Retina (tissue), 1 donor: ENCODE measurements at places on chromosomes 4 and X.

GRCh38 chrX:42119076-42119475, 195.7 kb upstream of the CASK start:
- DNase-seq, result no peak

DNA sequence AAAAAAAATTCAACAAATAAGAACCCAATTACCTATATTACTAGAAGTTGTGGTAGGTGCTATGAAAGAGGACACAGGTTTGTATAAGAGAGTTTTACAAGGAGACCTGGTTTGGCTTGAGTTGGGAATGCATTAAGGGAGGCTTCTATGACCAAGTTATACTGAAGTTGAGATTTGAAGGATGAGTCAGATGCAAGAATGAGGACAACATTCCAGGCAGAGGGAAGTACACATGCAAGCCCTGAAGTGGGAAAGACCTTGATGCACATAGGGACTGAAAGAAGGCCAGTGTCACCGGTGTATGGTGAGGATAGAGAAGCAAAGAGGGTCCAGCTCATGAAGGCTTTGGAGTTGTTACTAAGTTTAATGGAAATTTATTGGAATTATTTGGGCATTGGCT, 52.2 kb downstream of the ANK2 start:
- DNase-seq, result no peak

- no peak for DNase-seq
These were observed 179.7 kb upstream of the TET2 start for GRCh38 chr4:104967034-104967401.

DNA sequence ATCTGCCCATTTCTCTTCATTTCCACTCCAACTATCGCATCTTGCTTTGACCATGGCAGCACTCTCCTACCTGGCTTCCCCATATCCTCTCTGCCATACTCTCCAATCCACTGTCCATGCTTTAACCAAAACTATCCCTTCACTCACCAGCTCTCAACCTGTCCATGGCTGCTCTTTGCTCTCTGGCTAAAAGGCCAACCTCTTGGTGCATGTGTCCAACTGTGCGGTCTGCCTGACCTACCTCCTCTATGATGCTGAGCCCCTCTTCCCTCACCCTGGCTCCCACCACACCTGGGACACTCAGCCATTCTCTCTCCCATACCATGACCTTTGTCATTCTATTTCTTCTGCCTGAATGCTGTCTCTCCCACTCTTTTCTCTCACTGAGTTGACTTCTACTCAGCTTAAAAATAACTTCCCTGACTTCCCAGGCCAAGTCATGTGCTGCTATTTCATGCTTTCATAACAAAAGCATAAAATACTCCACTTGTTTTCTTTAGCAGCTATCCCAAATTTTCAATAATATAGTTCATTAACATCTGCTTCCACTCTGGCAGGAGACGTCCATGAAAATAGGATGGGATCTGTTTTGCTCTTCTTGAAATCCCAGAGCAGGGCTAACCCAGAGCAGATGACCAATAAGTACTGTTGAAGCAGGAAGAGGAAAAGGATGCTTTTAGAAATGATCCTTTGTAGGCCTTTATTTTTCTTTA, 29.8 kb upstream of the KLF3 start:
- DNase-seq, result no peak
